ENCODE measurements at places on chromosomes 16 and 17.
A peak's percentile ranks its signal among the peaks of the same experiment; 100 is the strongest.

- DNase-seq, result no peak
Observed at GRCh38 chr16:2508722-2509400, 4.9 kb upstream of the ATP6V0C start.

DNA sequence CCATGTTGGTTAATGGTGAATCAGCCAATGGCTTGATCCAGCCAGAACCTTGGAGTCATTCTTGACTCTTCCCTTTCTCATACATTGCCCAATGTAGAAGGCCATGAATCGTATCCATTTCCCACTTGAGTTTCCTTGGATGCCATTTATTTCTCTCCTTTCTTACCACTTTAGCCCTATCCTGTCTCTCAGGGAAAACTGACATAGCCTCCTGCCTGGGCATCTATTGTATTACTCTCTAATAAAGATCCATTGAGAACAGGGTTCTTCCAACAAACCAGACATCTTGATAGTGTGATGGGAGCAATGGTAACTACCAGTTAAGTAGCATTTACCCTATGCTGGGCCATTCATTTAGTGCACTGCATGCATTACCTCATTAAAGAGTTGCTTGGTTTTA is 104.2 kb upstream of the CDH11 start:
- peak; percentile 6 for DNase-seq

DNA sequence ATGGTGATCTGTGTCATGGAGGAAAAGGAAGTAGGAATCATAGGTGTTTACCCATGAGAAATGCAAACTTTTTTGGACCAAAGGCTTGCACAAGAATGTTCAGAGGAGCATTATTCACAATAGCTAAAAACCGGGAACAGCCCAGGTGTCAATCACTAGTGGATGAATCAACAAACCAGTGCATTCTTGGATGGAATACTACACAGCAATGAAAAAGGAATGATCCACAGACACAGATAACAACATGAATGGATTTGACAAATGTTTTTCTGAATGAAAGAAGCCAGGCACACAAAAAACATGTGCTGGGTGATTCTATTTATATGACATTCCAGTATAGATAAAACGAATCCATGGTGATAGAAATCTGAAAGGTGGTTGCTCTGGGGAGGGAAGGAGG is 36.0 kb downstream of the WSCD1 start:
- no peak for DNase-seq

GRCh38 chr16:86133847-86134375 is 234.9 kb downstream of the IRF8 start:
- no peak for DNase-seq

Measured in fibroblast of mammary gland (primary cell).